ENCODE measurements at places on chromosomes 7 and 10.

- DNase-seq, result peak; percentile 58
Observed at GRCh38 chr10:24449321-24449740, 240.4 kb downstream of the KIAA1217 start.

- DNase-seq, result no peak
Observed at GRCh38 chr10:130634816-130635215, 498.6 kb downstream of the GLRX3 start.

GRCh38 chr7:115178835-115179234, 256.9 kb downstream of the MDFIC start:
- DNase-seq, result no peak

- DNase-seq, result peak; percentile 85
Observed at GRCh38 chr10:69874449-69874848, 72.7 kb downstream of the COL13A1 start.

DNA sequence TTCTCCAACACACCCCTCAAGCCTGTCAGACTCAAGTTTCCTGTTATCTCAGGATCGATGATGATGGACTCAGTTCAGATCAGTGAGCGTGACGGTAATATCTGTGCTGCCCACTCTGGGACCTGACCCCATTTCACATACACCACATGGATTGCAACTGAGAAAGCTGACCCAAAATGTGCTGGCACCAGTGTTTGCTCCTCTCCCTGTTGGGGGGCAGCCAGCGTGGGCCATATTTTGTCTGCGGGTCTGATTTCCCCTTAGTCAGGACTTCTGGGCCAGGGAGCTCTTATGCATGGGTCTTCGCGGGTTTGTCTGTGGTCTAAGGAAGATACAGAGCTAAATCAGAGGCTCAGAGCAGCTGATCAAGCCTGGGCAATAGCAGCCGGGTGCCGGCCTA, 42.6 kb upstream of the TRIM8 start:
- DNase-seq, result no peak

GRCh38 chr7:71182438-71182935, 50.5 kb downstream of the GALNT17 start:
- DNase-seq, result no peak

DNA sequence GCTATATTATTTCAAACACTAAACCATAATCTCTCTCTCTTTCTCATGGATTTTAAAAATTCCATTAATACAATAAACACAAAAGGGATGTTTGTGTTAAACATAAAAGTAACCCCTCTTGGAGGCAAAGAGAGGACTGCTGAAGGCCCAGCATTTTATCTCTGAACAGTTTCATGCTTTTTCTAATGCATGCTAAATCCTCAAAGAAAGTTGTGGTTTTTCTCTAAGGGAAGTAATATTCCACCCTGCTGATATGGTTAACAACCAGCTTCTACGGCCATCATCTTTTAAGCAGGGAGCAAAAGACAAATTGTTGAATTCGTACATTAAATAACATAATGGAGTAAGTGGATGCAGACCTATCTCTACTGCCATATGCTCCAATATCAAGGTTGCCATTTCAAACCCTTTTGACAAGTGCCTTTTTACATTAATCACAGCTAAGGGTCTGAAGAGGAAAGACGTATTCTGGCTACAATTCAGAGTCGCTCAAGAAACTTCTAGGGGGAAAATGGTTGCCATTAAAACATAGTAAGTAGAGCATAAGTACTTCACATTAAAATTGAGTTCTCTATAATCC, 103.1 kb downstream of the SLC25A13 start:
- no peak for DNase-seq

DNA sequence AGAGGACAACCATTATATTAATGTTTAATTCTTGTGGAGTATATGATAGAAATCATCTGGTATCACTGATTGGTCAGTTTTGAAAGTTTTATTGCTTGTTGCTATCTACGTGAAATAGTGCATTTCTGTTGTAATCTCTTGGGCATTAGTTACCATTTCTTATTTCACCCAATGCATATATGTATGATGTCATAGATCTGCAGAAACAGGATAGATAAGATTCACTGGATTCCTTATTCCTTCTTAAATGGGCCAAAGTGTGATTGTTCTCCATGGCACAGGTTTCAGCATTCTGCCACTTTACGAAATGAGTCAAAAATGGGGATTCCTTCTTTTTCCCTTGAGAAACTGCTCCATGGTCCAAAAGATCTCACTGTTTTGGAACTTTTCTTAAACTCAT, 56.6 kb downstream of the VTI1A start:
- DNase-seq, result no peak

GRCh38 chr10:30747633-30748032, 118.1 kb upstream of the LYZL2 start:
- peak; percentile 86 for DNase-seq

- peak; percentile 82 for DNase-seq
Observed at GRCh38 chr7:119270045-119270464, 1002.9 kb upstream of the KCND2 start.

DNA sequence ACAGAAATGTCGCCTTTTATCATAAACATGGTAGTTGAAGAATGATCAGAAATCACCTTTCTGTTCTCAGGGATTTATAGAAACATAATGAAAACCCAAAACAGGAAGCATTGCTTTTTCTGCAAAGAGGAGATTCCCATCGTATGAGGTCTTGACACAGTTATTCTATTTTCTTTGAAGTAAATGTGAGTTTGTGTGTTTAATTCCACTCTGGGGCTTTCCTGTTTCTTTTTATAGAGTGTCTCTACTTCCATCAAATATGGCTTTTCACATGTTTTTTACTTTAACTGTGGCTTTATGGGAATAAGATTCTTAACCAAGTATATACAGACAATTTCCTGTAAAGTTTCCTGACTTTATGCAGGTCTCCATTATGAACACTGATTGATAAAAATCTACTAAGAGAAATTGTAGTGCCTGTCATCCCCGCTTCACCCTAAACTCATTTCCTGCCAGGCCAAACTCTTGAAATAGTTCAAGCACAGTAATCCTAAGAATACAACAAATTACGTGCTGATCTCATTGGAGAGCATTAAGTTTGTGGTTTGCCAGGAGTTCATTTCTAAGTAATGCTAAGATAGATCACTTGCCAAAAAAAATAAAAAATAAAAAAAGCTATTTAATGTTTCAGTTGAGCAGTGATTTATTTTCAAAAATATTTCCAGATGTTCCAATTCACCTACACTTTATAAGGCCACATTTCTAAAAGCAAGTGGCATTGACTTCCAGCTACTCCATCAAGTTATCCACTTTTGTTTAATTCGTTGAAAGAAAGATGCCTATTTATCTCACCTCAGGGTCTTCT, 52.2 kb upstream of the SEC61G start:
- DNase-seq, result peak; percentile 79

GRCh38 chr10:74586088-74586585, 240.3 kb upstream of the KAT6B start:
- DNase-seq, result peak; percentile 24

GRCh38 chr7:133754708-133755107, 372.4 kb upstream of the LRGUK start:
- DNase-seq, result no peak

- DNase-seq, result no peak
Observed at GRCh38 chr10:57864765-57865680, 402.7 kb downstream of the IPMK start.

DNA sequence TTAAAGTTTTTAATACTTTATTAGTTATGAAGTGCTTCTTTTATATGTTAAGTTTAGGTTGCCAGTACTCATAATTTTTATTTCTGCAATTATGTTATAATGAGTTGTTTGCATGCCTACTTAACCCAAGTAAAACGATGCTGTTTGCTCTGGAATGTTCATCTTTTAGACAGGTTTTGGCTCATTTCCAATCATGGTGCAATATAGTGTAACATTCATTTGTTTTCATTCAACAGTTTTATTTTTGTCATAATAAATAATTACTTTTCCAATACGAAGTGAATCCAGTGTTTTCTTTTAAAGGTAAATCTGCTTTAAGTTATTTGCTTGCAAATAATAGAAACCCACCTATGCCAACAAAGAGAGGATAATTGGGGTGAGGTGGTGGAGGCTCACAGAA, 22.1 kb downstream of the ARL5B start:
- peak; percentile 50 for DNase-seq

DNA sequence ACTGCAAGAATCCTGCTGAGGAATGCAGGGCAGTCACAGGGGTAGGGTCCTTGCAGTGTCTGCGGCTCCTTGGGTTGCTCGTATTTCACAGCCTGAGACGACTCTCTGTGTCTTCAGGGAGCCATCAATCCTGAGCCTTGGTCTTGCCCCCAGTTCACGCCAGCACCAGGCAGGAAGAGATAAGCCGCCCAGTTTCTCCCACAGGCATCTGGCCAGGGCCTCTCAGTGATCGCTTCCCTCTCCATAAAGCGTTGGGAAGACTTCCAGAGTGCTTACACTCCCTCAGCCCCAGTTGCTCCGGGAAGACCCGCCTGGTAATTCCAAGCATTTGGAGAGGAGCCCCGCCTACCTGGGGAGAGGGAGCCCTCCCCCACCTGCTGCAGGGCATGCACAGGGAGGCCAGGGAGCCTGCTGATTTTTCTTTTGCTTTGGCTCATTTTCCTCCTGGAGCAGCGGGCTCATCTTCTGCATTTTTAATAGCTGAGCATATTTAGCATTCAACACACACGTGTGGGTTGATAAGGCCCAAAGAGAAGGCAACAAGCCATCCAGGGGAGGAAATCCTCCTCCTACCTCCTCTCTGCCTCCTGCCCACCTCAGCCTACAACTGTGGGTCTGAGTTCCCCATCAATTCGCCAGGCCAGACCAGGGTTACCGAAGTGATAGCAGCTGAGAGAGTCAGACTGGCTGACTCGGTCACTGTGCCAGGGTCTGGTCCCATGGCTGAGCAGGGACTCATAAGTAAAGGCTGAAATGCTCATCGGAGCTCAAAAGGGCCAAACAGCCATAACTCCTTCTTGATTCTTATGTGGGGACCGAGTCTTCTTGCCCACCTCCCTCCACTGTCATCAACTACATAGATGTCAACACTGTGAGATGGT, 74.4 kb upstream of the EFCAB10 start:
- no peak for DNase-seq

Measured in GM23248 (cell line).